ENCODE measurements at places on chromosomes 3 and 15.
A peak's percentile ranks its signal among the peaks of the same experiment; 100 is the strongest.

DNA sequence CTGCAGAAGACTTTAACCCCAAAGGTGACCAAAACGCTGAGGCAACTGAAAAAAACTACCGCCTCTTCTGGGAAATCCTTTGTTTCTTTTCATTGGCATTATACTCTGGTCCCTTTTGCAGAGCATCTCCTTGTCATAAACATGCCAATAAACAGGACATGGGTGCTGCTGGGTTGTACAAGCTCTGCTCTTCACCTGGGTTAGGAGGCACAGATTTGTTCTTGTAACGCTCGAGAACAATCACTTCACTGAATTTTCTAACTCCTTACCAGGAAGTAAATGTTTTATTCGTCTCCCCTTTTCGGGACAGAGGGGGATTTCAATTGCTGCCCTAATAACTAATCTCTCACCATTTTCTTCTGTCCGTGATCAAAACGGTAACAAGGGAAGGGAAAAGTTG, 1.3 kb downstream of the PLCH1 start:
- DNase-seq: no peak

DNA sequence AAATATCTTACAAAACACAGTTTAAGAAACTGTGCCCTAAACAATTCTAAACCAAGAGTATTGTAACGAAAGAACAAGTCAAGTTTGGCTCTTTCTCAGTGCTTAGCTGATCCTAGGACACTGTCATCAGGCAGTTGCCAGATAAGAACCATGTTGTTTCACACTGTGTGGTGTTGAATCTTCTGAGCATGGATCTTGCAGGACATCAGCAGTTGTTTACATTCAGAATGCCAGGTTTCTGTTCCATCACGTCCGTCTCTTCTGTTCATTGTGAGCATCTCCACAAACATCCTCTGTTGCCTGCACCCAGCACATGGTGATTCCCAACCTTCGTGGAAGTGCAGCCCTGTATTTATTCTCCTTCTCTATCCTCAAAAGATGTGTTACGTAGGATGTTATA, 67.9 kb downstream of the DCUN1D1 start:
- no peak for DNase-seq

GRCh38 chr15:70528270-70528706, 235.1 kb downstream of the UACA start:
- DNase-seq: no peak

DNA sequence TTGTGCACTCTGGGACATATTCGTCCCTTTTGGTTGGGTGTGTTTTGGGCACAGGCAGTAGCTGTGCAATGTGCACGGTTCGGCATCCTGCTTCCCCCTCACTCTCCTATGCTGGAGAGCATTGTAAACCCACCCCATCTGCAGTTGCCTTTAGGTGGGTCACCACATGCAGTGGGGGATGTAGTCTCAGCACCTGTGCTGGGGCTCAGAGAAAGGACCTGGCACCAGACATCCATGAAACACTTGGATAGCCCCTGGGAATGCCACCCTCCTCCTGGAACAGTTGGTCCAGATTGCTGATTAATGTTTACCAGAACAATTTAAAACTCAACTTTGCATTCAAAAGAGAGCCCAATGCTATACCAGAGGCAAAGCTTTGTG, 123.9 kb upstream of the MEF2A start:
- DNase-seq: no peak

DNA sequence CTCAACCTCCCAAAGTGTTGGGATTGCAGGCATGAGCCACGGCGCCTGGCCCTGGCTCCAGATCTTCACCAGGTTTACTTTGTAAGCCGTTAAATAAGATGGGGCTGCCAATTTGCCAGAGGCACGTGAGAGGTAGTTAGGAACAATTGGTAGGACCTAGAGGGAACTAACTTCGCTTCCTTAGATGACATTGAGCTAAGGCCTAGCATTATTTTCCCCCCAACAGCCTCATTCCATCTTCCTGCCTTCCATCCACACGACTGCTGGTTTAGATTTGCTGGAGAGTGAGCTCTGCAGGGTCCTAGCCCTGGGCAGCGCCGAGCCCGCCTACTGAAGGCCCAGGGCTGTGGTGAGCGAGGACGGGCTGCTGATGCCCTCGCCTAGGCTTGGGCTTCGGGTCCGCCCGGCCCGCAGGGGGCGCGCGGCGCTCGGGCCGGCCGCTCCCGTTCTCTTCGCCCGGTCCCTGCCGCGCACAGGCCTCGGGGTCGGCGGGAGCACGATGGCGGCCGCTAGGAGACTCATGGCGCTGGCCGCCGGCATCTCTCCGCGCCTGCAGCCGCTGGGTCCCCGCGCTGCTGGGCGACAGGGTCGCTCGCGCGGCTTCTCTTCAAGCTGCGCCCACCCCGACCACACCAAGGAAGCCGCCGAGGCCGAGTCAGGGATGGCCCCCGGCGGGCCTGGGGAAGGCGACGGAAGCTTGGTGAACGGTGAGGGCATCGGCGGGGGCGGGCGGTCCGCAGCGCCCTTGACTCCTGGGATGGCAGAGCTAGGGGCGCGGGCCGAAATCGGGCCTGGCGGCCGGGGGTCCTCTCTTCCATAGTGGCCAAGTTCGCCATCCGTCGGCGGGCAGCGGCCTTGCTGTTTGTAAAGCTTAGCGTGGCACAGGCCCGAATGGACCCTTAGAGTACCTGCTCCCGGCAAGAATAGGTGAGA, 21.9 kb downstream of the DHX30 start:
- DNase-seq: peak; percentile 64

- no peak for DNase-seq
These were observed 859 bp downstream of the RORA start for GRCh38 chr15:61227950-61228936.

DNA sequence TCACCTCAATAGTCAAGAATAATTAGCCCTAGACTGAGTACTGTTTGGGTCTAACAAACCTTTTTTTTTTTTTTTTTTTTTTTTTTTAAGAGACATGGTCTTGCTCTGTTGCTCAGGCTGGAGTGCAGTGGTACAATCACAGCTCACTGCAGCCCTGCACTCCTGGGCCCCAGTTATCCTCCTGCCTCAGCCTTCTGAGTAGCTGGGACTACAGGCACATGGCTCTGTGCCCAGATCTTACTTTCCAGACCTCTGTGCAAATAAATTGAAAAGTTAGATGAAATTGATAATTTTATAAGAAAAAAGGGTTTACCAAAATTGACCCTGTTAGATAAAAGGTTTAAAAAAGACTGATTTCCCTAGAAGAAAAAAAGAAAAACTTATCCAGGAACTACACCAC, 79.0 kb downstream of the NR2E3 start:
- DNase-seq: no peak
